T-helper 22 cell (primary cell): ENCODE measurements at places on chromosomes 1 and 21.

GRCh38 chr21:44496564-44497550, 41.5 kb downstream of the LRRC3 start:
- DNase-seq: no peak

DNA sequence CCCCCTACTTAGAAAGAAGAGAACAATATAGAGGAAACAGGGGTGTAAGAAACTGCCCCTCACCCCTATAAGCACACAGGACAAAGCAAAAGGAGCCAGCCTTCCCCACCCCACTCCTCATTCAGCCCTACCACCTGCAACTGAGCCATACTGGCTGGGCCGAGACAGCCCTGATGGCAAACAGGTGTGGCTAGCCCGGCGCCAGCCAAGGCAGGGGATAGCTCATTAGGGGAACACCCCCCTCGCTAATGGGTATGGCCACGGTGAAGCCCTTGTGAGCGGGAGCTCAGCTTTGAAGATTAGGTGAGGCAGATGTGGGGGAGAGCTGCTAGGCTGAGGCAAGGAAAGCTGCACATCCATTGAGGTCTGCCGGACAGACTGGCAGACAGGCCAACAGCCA, 65.5 kb downstream of the ERI3 start:
- DNase-seq: no peak

- no peak for DNase-seq
These were observed 76.2 kb downstream of the DPYD start for GRCh38 chr1:97844552-97845089.

GRCh38 chr1:68327414-68327813, 95.1 kb upstream of the WLS start:
- no peak for DNase-seq

GRCh38 chr1:31531177-31531999, 44.9 kb upstream of the TINAGL1 start:
- DNase-seq: no peak

GRCh38 chr1:46623743-46624644, 7.4 kb upstream of the MOB3C start:
- DNase-seq: no peak

GRCh38 chr1:74340656-74341055, 105.5 kb downstream of the TNNI3K start:
- DNase-seq: no peak

- no peak for DNase-seq
These were observed 231.3 kb downstream of the TRABD2B start for GRCh38 chr1:47765742-47766485.

- DNase-seq: no peak
These were observed 21.9 kb upstream of the MNDA start for GRCh38 chr1:158809256-158809655.

DNA sequence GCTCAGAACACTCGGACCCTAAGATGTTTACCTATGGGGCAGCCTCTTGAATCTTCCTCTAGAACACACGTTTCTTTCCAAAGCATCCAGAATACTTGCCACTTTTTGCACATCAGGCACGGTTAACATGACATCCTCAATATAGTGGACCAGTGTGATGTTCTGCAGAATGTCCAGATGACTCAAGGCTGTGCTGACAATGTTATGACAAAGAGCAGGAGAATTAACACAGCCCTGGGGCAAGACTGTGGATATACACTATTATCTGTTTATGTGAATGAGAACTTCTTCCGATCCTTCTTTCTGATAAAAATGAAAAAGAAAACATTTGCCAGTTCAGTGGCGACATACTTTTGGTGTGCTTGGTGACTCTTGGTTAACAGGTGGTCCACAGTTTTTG, 154.3 kb downstream of the PDE4B start:
- DNase-seq: no peak

DNA sequence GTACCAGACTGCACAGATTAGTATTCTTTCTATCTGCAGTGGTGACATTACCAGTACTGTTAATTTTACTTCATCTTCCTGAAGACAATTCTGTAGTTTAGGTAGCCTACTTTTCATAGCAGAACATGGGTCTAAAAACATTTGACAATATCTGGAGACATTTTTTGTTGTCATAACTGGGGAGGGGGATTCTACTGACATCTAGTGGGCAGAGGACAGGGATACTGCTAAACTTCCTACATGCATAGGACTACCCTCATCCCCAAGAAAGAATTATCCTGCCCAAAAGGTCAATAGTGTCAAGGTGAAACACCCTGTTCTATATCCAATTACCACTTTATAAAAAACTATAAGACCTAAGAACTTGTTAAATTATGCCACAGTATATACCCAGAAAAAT, 3.4 kb upstream of the ARHGAP29 start:
- no peak for DNase-seq

DNA sequence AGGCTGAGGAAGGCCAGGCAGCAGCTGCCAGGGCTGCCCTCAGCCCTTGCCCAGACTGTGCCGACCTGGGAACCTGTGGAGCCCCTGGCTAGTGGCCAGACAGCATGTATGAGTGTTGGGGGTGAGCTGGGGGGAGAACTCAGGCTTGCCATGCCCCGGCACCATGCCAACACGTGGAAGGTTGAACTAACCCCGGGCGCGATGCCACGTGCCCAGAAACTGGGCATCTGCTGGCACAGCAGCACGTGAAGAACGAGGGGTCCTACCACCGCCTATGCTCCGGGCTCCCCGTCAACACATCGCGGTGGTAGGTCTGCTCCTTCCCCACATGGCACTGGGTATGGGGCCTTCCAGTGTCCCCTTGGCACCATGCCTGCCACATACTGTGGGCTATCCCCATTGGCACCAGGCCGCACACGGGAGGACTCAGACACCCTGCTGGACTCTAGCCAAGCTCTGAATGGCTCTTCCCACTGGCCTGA, 68.7 kb downstream of the CASZ1 start:
- DNase-seq: no peak

DNA sequence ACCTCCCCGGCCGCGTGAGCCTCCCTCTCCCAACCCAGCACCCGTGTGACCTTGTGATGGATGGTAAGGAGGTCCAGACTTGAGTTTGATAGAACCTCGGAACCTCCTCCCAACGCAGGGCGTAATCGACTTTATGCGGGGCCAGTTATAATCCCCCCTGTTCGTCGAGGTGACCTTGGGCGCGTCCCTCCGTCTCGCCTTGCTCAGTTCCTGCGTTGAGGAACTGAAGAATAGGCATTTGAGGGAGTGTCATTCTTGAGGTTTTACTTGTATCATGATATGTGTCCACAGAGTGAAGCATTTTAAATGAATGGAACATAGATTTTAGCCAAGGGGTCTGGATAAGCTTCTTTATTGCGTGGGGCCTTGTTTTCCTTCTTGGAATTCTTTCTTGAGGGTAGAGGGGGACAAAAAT, 433 bp downstream of the TIMM17A start:
- DNase-seq: no peak

GRCh38 chr1:198520524-198521254, 19.8 kb downstream of the ATP6V1G3 start:
- no peak for DNase-seq

GRCh38 chr1:55048453-55049270, 9.3 kb downstream of the PCSK9 start:
- DNase-seq: no peak

DNA sequence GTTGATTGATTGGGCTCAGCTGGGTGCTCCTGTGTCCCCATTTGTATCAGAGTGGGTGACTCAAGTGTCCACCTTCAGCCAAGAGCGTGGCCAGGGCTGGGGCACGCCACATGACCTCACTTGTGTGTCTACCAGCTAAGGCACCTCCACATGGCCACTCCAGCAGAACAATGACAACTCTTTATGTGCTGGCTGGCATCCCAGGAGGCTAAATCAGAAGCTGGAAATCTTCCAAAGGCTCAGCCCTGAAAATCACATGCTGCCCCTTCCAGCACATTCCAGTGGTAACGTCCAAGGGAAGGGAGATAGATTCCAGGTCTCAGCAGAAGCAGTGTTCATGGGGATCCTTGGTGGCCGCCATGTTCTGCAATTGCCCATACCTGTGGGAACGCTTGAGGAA, 585.5 kb downstream of the AJAP1 start:
- DNase-seq: no peak

DNA sequence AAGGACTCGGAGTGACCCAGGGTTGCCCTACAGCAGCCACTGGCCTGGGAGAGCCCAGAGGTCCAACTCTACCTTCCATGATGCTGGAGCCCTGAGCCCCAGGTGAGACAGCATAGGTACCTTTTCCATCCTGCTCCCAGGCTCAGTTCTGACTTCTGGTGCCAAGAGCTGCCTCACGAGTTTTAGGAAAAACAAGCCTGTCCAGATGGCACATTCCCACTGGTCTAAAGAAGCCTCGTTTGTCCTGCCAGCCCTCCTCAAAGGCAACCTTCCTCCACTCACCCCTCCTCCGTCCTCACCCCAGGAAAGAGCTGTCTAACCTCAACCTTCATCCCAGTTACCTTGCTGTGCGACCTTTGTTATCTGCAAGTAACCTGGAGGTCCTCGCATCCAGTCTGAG, 53.5 kb upstream of the PRELP start:
- no peak for DNase-seq

DNA sequence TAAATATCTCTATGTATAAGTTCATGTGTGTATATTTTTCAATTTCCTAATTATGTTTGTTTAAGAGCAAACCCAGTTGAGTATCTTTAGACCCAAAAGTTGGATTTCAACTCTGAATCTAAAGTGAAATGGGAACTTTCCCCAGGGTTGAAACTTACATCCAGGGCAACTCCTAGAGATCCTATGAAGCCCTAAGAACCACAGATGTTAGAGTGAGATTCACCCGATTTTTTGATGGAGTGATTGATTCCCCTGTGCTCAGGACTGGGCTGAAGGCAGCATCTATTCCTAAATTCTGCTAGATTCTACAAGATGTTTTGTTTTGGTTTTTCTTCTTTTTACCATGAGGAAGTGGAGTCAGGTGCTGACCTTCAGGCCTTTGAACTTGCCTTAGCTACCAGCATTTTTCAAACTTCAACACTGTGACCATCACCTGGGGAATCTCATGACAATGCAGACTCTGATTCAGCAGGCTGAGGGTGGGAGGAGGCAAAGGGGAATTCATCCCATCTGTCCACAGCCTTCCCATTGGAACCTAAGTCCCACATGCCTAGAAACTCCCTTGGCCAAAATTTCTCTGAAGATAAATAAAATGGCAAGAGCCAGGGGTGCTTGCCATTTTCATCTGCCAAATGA, 145.5 kb downstream of the ETS2 start:
- DNase-seq: no peak

DNA sequence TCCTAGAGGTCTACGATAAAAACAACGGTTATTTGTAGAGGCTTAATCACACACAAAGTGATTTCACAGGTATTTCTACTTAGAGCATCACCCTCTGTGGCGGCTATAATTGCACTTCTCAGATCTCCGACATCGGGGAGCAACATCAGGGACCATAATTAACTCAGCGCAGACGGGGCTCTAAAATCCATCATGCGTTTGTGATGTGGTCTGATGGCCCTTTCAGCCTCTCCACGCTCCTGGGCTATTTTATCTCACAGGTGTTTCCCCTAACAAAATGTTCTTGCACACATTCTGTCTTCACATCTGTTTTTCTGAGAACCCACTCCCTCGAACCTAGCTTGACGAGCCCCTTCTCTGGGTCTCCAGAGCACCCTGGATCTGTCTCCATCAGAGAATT, 146.3 kb upstream of the DUSP10 start:
- DNase-seq: no peak

GRCh38 chr1:32963746-32964460, 706 bp downstream of the RNF19B start:
- DNase-seq: peak; percentile 42

DNA sequence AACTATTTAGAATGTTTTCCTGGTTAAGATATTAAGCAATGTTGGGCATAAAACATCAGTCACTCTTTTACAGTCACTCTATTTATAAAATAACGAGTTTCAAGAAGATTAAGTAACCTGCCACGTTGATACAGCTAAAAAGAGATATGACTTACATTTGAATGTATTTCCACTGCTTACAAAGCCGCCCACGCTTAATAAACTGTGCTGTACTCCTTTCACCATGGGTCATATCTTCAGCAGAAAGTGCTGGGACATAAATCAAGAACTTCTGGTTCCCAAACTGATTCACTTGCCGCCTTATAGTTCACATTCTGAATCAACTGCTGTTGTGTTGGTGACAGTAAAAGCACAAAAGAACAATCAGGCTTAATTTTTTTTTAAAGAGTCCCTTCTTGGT, 666.7 kb downstream of the NCAM2 start:
- DNase-seq: no peak

- no peak for DNase-seq
These were observed 888 bp upstream of the COL18A1 start for GRCh38 chr21:45403825-45404729.

- no peak for DNase-seq
These were observed 14.2 kb downstream of the RAP1A start for GRCh38 chr1:111633736-111634247.

DNA sequence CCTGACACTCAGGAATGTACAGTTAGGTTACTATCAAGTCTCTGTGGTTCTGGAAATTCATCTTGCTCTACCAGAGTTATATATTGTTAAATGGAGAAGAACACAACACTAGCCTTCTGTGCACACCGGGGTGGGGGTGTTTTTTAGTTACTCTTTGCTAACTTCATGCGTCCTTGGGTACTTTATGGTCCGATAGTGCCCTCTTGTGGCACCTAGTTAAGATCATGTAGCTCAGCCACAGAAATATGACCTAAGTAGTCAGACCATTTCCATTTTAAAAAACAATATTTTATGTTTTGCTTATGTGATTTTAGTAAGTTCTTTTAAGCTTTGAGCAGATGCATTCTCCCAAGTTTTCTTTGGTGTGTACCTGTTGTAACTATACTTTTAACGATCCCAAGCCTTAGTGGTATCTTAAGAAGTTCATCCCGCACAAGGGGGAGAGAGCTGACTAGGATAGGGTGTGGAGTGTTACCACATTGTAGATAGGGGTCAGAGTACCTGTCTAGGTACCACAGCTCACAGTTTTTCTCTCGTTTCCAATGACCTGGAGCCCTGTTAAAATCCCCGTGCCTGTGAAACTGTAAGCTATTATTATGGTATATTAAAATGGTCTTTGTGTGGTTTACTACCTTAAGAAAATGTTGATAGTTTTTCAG, 20.6 kb upstream of the SH3D21 start:
- peak; percentile 38 for DNase-seq

- no peak for DNase-seq
These were observed 120.6 kb upstream of the KCND3 start for GRCh38 chr1:112110031-112110430.

- no peak for DNase-seq
These were observed 33.3 kb downstream of the PCNT start for GRCh38 chr21:46357335-46357604.

GRCh38 chr1:40956407-40956806, 23.1 kb upstream of the CTPS1 start:
- no peak for DNase-seq

GRCh38 chr1:117541003-117541402, 64.8 kb upstream of the TENT5C start:
- no peak for DNase-seq

DNA sequence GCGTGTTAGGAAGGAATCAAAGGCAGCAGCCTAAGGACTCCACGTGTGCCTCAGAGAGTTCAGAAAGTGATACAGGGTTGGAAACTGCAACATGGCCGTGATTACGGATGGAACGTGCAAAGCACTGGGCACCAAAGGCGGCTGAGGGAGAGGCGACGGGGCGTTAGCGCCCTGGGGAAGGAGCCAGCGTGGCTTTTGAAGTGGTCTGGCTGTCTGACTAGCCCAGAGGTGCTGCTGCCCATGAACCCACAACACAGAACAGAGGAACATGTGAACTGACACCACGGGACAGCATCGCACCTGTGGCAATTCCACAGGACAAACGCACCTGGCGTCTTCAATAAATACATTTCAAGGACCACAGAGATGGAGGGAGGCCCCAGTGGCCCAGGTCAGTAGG, 18.0 kb upstream of the TMEM52 start:
- no peak for DNase-seq
